ENCODE measurements at places on chromosomes 2 and 18.

DNA sequence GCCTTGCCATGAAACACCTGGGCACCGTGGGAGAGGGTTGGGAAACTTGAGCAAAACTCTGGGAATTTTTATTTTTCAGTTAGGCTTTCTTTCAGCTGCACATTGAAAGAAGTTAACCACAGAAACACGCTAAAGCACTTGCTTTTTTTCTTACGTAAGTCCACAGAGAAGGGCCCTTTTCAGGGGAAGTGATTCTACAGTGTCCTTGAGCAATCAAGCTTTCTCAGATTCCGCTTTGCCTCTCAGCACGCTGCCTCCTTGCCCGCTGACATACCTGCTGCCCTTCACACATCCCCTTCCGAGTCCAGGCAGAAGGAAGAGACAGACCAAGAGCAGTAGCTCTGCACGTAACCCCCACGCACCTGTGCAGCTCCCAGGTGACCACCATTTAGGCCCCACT lies 135.5 kb upstream of the MYT1L start:
- no peak for DNase-seq

GRCh38 chr18:63287691-63288220 lies 31.8 kb downstream of the BCL2 start:
- DNase-seq, result no peak

DNA sequence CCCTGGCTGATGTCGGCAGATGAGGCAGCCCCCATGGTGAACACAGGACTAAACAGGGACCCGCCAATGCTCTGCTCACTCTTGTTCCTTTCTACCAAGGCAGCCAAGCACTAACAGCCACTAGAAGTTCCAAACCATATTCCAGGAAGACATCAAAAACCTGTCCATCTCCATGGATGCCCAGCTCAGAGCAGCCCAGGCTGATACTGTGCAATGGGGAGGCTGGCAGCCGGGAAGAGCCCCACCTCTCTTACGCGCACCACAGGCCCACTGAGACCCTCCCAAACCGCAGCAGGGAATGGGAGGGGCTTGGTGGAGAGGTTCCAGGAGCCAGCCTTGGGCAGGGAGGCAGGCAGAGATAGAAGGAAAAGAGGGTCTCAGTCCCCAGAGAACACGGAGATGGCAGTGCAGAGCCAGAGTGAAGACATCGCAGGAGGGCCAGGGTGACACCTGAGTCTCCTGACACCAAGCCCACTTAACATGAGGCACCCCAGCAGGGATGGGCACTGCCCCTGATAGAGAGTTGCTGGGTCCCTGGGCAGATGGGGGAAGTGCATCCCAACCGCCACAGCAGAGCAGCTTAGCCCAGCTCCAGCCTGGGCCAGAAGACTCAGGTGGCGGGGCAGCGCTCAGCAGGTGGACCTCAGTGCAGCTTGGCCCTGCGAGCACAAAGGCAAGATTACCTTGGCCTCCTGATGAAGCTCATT lies 3.4 kb downstream of the HS6ST1 start:
- no peak for DNase-seq

- no peak for DNase-seq
These were observed 4.9 kb downstream of the OTOF start for GRCh38 chr2:26472821-26473655.

- no peak for DNase-seq
These were observed 356.3 kb upstream of the SETBP1 start for GRCh38 chr18:44324361-44324760.
